ENCODE measurements at places on chromosomes 5 and 9.
A peak's percentile ranks its signal among the peaks of the same experiment; 100 is the strongest.

- DNase-seq = no peak
Observed at GRCh38 chr5:122844136-122844909, 1.1 kb upstream of the SNX24 start.

DNA sequence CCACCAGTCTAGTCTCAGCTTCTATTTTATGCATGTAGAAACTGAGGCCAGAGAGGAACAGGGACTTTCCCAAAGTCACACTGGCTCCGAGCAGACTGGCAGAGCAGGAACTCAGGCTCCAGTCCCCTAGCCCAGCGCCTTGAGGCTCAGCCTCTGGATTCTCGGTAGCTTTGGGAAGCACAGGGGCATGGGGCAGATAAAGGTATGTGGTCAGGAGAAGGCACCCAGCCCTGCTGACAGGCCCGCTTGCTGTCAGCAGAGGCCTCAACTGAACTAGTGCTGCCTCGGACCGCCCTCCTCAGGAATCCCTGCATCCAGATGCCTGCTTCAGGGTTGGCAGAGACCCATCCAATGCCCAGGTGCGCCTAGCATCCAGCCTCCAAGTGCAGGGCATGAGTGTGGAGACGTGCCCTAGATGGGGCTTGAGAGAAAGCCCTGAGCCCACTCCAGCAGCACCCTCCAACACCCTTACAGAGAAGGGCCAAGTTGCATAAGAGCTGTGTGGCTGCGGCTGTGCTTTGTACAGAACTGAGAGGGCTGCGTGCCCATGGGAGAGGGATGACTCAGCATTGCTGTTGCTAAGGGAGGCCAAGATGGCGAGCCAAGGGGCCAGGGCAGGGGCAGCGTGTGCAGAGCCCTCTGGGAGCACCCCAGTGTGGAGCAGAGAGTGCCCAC lies 168.6 kb downstream of the MACROH2A1 start:
- no peak for DNase-seq

DNA sequence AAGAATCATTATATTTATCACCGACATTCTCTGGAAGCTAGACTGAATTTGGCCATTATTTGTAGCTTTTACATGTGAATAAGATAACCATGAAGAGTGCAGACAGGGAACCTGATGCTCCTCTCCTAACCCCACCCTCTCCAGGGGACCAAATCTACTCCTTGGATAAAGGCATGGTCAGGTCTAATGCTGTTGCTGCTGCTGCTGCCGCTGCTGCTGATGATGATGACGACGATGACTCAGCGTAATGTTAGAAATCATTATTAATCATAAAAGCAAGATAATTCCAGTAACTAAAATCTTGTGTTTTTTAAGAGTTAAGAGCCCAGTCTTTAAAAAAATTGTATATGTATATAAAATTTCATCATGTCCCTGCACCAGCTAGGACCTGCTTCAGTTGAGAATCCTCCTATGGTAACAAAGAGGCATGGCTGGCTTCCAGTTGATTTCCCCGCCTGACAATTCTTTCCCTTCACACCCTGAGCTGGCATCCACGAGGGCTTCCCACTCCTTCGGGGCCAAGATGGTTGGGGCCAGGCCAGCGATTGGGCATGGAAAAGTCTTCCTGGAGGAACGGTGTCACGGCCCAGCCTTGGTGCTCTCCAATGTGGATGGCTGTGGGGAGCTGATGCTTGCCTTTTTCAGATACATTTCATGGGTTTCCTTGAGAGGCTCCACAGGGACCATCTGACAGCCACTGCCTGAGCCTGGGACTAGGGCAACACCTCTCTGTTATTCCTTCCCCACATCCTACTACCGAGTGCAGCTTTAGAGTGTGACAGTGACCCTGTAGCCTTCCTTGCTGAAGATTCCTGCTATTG lies 400.0 kb downstream of the CTNND2 start:
- no peak for DNase-seq

- DNase-seq = no peak
Observed at GRCh38 chr5:51347704-51348103, 35.5 kb upstream of the ISL1 start.

- DNase-seq = peak; percentile 67
Observed at GRCh38 chr9:75087824-75088645, at the start of the genes NMRK1 and OSTF1. Gene NMRK1 (minus strand): TSS chr9:75088155. CDS start chr9:75083115, 5,040 bp downstream. Gene OSTF1 (plus strand): TSS chr9:75088514. CDS start chr9:75088693, 179 bp downstream.

GRCh38 chr5:177220576-177220975 lies 82.9 kb downstream of the RAB24 start:
- no peak for DNase-seq

DNA sequence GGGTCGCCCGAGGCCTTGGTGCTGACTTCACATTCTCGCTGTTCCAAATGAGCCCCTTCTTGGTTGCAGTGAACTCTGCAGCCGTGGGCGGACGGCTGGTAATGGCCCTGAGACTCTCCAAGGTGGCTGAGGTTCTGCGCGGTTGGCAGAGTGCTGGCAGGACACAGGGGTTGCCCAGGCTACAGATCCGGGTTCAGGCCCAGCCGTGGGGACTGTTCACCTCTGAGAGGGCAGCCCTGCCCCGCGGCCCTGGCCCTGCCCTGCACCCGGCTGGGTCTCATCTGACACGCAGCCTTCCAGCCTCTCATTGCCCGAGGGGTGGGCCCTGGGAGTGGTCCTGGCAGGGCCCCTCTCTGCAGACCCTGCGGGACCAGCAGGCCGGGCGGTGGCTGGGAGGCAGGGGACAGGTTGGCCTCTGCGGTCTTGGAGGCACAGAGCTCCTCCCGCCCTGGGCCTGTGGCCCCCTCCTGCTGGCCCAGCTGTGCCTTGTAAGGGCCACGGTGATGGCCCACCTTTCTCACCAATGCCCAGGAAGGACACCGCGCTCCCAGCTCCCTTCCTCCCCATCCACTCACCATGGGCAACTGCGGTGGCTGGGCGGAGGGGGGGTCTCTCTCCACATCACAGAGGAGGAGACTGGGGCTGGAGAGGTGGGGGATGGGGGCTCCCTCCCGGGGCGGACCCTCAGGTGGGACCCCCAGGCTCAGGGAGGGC lies 51.6 kb downstream of the AHRR start:
- no peak for DNase-seq

- DNase-seq = no peak
Observed at GRCh38 chr5:140925806-140926442, at the start of gene PCDHAC1. Gene PCDHAC1 (plus strand): TSS chr5:140926299. CDS start chr5:140926893, 594 bp downstream.

GRCh38 chr5:125484742-125485641 lies 738.6 kb upstream of the ZNF608 start:
- peak; percentile 90 for DNase-seq

DNA sequence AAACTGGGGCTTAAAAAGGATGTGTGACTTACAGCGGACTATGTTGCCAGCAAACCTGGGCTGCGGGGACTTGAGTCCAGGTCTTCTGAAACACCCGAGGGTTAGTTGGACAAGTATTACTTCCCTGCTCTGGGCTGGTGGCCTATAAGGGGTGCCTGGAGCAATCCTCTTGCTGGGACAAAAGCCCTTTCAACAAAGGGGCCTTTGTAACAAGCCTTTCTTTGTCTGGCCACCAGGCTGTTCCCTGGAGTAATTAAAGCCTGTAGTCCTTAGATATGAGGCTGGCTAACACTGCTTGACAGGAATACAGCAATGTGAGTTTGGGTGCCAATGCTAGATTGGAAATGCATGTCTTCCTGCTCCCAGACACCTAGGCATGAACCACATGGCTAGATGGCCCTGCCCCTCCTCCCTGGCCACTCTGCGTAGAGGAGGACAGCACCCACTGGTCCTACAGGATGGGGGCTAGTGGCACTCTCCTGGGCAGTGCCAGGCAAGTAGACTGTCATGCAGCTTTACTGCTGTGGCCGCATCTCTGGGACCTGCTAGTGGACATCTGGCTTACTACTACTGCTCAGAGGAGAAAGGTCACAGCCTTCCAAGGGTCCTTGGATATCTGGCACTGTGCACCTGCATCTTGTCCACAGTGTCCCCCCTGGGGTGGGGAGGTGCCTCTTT lies 343.1 kb downstream of the ZSWIM6 start:
- no peak for DNase-seq

DNA sequence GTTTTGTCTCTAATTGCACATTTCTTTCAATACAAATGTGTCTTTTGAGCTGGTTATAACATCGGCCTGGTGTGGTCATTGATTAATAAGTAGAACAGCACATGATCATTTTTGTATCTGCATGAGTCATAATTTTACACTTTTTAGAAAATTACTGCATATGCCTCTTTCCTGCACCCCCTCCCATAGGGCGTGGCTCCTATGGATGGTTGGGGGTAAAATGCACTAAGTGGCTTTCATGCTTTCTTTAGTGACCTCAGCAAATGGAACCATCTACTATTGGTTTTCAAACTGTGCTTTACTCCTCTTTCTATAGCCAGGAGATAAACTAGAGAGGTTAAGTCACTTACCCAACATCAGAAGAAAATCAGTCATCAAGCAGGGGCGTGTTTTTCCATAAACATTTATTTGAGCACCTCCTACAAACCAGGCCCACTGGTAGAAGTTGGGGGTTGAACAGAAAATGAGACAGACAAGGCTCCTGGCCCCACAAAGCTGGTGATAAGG lies 3.8 kb downstream of the ANXA6 start:
- DNase-seq = no peak

DNA sequence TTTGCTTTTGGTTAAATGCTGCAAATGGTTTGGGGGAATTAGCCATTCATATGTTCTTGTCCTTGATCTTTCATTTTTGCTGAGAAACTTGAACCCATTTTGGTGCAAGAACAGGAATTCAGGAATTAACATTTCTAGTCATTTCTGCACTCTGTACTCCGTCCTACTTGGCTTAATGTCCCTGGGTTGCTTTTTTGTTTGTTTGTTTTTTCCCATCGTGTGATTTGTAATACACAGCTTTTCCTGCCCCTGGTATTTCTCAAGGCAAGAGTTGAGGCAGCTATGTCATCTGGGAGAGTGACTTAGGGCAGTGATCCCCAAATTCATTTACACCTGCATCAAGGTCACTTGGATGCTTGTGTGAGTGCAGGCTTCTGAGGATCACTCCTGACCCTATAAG lies 71.3 kb downstream of the IQGAP2 start:
- DNase-seq = no peak

Measured in non-pigmented ciliary epithelial cell (primary cell).